ENCODE measurements at places on chromosomes 13 and 19.

- no peak for DNase-seq
These were observed 214.6 kb downstream of the RBM26 start for GRCh38 chr13:79191501-79191900.

GRCh38 chr19:30941591-30941990 lies 407.6 kb downstream of the TSHZ3 start:
- no peak for DNase-seq

DNA sequence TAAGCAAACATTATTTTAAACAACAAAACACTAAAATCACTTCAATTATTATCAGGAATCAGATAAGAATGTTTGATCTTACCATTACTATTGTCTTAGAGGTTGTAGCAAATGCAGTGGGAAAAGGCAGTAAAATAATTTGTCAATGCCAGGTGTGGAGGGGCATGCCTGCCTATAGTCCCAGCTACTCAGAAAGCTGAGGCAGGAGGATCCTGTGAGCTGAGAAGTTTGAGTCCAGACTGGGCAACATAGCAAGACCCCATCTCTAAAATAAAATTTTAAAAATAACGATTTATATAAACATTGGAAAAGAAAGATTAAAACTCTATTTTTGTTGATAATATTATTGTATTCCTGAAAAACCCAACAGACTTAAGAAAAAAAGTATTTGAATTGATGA lies 66.8 kb downstream of the KL start:
- no peak for DNase-seq

DNA sequence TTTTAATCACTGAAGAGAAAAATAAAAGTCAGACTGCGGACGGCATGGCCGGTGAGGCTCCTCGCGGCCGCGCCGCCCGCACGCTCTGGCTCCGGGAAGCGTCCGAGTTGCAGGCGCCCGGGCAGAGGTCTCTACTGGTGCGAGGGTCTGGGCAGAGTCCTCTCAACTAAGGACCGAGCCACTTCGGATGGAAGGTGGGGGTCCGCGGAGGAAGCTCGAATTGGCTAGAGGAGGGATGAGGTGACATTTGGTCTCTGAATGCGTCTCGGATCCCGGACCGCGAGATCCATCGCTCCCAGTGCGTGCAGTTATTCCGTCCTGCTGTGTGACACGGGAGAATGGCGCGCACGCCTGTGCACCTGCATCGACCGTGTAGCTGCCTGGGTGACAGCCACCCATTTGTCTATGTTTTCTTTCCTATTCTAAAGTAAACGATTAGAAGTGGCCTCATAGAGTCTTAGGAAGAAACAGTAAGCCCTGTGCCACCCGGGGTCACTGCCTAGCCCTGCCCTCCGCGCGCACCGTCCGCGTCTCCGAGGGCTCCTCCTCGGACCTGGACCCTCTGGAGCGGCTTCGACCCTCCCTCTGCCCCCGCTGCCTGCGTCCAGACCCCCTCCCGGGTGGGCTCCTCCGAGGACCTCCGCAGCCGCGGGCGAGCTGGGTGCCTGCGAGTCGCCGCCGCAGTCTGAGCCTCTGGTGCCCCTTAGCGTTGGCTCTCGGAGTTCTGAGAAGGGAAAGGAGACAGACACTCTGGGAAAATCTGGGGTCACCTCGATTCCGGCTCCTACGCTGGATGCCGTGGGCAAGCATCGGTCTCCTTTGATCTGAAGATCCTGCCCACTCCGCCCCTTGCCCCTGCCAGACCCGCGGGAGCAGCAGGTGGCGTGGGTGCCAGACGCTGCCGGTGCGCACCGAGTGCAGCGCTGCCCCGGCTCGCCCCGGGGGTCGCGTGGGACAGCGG lies 347.4 kb downstream of the LIG4 start:
- no peak for DNase-seq

GRCh38 chr13:109101550-109102144 lies 472.2 kb downstream of the MYO16 start:
- no peak for DNase-seq

GRCh38 chr13:79692846-79693245 lies 211.9 kb downstream of the NDFIP2 start:
- no peak for DNase-seq

- DNase-seq, result no peak
These were observed 254.3 kb upstream of the SLITRK1 start for GRCh38 chr13:84136582-84136981.

GRCh38 chr13:25177012-25177411 lies 4.9 kb upstream of the AMER2 start:
- no peak for DNase-seq

DNA sequence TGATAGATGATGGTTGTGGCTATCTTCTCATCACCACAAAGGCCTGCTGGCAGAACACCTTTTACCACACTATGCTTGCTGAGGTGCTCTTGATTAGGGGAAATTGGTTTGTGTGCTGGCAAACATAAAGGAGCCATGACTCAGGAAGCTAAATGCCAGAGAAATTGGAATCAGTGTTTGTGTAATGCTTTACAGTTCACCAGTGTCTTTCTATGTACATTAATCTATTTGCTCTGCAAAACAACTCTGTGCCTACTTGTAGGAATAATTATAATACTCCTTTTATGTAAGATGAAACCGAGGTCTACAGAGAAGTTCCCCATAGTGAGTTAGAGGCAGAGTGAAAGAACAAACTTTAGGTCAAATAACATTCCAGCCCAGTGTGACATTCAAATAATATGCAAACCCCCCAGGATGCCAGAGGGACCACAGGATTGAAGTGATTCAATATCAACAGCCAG lies 390.5 kb upstream of the HTR2A start:
- DNase-seq, result no peak

DNA sequence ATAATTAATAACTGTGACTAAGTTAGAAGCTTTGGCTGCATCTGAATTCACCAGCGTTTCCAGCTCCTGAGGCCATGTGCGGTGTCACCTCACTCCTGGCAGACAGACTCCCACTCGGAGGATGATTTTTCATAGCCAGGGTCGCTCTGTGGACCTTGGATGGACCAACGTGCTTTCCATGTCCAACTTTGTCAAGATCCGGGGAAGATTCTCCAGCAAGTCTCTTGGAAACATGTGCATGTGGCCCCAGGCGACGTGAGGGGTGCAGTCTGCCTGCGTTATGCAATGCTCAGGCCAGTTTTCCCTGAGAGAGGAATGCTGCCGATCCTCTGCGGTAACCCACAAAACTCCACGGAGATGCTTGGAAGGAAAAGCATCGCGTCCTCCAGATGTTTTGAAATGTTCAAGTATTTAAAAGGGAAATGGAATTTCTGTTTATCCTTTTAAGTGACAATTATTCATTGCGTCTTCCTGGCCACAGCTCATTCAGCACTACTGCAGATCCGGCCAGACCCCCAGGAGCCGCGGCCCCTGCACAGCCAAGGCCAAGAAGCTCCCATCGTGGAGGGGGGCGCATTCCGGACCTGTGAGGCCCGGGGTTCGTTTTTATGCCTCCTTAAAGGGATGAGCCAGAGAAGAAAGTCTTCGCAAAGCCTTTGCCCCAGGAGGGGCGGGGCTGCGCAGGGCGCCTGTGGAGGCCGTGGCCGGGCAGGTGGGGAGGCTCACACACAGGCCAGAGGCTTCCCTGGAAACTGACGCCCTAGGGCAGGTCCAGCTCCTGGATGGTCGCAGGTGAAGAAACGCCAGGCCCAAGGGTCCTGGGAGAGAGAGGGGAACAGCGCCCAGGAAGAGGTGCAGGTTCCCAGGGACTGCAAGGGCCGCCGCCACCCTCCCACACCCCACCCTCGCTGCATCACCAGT lies 46.0 kb downstream of the C13orf46 start:
- DNase-seq, result no peak

DNA sequence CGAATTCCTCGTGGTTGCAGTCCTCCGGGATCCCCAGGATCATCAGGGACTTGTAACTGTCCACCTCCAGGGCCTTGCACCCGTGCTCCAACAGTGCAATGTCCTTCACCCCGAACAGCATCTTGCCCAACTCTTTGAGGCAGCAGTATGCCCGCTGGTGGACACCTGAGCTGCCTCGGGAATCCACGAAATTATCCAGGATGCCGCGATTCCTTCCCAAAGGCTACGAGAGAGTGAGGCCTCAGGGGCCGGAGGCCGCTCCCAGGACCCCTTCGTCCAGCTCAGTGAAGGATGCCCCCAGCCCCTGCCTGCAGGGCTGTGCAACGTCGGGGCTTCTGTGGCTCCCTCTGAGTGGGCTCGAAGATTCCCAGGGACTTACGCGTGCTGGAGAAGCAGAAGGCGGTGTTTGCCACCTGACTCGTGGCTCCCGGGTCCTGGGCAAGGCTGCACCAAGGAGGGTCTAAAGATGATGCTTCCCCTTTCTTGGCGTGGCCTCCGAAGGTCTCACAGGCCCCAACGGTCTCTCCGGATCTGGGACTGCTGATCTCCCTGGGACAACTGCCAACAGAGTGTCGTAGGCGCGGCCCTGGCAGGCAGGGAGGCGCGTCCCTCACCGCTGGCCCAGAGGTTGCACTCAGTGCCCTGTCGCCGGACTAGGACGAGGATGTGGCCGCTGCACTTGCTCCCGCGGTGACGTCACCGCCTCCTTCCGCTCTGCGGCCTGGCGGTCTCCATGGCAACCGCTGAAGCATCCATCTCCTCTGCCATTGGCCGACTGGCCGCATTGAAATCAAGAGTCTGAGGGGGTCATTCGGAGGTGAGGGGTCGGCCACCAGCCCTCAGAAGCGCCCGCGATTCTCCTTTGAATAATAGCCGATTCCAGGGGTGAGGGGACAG lies at the start of gene PNMA8C:
Gene PNMA8C (minus strand): TSS at position 698 of the 897 bp plus-strand sequence. CDS start 577 bp downstream, at position 121.
- DNase-seq, result no peak

DNA sequence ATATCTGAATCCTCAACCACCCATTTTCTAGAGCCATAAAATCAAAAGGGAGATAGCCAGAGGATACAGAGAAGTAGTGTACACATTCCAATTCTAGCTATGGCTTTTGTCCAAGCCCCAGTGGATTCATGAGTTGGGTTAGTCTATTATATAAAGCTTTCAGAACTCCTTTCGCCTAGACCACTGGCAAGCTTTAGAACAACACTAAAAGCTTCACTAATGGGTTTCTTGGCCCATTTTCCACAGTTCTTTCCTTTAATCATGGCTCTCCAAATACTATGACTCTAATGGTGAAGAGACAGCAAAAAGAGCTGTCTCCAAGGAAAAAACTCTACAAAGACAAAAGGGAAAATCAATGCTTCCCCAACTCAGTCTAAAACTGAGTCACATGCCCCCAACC lies 48.2 kb upstream of the SLITRK5 start:
- no peak for DNase-seq

DNA sequence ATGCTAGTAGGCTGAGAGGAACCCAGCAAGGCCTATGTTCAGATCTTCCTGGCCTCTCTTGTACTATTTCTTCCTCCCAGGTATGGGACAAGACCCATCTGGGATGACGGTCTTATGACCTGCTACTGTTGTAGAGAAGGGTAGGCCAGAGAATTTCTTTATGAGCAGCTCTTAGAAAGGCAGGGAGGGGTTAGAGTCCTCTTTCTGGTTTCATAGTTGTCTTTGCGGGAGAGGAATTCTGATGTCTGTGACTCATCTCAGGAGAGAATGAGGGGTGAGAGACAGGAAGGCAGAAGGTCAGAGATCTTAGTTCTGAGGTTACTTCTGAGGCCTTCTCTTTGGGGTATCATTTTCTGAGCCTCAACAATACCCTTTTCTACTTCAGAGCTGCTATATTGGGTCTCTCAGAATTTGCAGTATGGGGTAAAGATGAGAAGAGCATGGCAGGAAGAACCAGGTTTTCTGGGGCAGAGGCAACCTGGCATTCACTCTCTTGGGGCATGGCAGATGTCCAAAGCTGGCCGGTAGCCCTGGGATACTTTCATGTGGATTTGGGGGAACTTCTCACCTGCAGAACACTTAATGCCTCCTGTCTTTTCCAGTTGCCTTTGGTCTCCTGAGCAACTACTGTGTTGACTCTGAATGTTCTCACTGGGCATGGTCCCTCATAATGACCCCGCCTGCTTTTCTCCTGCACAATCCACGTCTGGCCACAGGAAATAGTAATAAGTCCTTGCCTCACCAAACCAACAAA lies 154.4 kb downstream of the GGACT start:
- no peak for DNase-seq

- DNase-seq, result no peak
These were observed 104.7 kb upstream of the KL start for GRCh38 chr13:32911506-32911905.

DNA sequence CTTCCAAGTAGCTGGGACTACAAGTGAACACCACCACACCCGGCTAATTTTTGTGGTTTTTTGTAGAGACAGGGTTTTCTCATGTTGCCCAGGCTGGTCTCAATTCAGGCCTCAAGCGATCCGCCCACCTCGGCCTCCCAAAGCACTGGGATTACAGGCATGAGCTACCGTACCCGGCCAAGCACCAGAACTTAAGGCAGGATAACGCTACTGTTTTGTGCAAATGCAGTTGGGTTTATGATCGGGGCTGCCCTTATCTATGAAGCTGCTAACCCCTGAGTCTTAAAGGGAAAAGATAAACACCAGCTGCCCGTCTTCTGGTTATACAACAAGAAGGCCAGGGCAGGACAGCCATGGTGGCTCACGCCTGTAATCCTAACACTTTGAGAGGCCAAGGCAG lies 12.6 kb upstream of the TM6SF2 start:
- no peak for DNase-seq

GRCh38 chr19:13627531-13627930 lies 121.3 kb upstream of the CACNA1A start:
- no peak for DNase-seq

- DNase-seq, result no peak
These were observed 453.9 kb downstream of the COG6 start for GRCh38 chr13:40109351-40109844.

DNA sequence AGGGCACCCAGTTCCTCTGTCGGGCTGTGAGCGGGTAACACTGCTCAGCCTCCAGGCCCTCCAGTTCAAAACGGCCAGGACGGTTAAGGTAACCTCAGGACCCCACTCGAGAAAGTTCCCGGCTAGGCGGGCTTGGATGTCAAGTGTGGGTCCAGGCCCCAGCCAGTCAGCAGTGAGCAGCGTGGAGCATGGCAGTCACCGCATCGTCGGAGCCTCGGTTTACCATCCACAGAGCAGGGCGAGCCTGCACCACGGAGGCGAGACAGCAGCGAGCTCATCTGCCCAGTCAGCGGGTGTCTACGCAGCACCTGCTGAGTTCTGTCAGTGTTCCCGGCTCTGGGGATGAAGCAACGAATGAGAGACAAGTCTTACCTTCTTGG lies 8.0 kb upstream of the CNOT3 start:
- DNase-seq, result no peak

- DNase-seq, result no peak
These were observed 690.4 kb downstream of the UQCRFS1 start for GRCh38 chr19:28522545-28522922.

DNA sequence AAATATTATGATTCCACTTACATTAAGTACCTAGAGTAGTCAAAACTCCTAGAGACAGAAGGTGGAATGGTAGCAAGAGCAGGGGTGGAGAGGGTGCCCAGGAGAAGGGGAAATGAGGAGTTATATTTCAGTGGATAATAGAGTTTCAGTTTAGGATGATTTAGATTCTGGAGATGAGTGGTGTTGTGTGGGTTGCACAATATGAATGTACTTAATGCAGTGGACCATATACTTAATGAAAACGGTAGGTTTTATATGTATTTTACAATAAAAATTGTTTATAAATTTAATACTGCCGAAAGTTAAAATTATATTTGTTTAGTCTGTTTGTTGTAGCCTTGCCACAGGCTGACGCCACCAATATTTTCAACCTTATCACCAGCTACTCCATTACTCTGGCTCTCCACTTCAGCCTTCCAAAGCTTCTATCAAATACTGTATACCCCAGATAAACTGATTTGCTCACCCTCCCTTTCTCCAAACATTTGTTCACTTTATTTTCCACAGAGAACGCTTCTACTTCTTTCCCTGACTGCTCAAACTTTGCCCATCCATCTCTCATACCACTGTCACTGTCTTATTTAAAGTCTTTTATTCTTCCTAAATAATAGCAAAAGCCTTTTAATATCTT lies 1.4 kb upstream of the RBM26 start:
- DNase-seq, result no peak

GRCh38 chr13:108741930-108742329 lies 112.5 kb downstream of the MYO16 start:
- DNase-seq, result no peak
